ENCODE measurements at places on chromosomes 2 and 18.

DNA sequence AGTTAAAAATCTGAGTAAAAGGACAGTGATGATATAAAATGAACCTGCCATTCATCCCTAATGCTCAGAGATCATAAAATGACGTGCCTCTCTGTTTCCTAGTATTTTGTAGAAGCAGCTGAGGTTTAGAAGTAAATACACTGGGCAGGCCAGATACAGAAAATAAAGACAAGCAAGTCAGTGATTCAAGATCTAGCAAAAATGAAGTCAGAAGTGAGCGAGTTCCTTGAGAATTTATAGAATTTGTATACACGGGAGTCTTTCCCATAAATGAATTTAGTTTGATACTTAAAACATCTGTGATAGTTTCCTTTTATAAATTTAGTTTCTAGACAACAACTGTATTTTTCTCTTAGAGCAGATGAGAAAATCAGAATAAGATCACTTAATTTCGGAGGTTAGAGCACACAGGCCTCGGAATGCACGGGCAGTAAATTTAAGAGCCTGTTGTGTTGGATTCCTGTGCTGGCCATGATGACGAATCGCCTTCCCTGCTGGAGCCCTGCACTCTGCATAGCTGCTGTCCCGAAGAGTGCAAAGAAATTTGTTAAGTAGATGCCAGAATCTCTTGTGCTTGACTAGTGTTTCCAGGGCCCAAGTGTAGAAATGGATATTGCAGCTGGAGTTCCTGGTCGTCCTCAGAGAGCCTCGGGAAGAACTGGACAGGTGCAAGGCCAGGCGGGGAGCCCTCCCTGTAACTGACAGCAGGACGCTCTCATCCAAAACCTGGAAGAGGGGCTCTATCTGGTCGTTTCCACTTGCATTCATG is 83.7 kb upstream of the RBM44 start:
- peak overlapping the region; percentile 91 for H3K27ac ChIP-seq
- H3K27me3 ChIP-seq, result no peaks in the 10 kb centered on the region
- DNase-seq, result peak; percentile 51
- peaks cover 15% of the 10 kb centered on the region for H3K36me3 ChIP-seq
- H3K4me1 ChIP-seq, result peaks cover 14% of the 10 kb centered on the region

- no peak overlapping the region for H3K27ac ChIP-seq
- H3K36me3 ChIP-seq, result no peaks in the 10 kb centered on the region
- DNase-seq, result no peak
- H3K4me1 ChIP-seq, result no peaks in the 10 kb centered on the region
- no peak overlapping the region for H3K4me3 ChIP-seq
These were observed 106.5 kb upstream of the TEX51 start for GRCh38 chr2:126792186-126792585.

- no peak overlapping the region for H3K4me3 ChIP-seq
- H3K27me3 ChIP-seq, result no peaks in the 10 kb centered on the region
- no peak for DNase-seq
- no peaks in the 10 kb centered on the region for H3K36me3 ChIP-seq
These were observed 149.0 kb downstream of the MSH2 start for GRCh38 chr2:47551800-47552525.

DNA sequence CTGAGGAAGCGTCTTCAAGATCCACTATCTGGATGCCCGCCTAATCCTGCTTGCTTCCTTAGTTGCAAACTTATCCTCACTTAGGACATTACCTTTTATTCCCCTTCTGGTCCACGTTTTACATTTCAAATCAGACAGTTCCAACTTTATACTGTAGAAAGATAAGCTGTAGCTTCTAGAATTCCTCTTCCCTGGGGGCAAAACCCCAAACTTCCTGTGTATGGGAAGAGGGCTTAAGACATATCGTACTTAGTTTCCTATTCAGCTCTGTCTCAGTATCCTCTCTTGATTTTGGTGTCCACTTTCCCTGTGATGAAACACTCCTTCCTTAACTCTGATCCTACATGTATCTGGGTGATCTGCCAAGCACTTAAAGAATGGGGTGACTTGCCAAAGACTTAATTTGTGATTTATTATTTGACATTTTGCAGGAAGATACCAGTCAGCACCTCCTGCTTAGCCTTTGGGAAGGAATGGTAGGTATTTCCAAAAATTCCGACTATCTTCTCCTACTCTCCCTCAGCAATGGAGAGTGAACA is 245.2 kb downstream of the CDCA7 start:
- H3K4me3 ChIP-seq, result no peak overlapping the region
- H3K36me3 ChIP-seq, result no peaks in the 10 kb centered on the region
- H3K27ac ChIP-seq, result no peak overlapping the region
- no peaks in the 10 kb centered on the region for H3K27me3 ChIP-seq

DNA sequence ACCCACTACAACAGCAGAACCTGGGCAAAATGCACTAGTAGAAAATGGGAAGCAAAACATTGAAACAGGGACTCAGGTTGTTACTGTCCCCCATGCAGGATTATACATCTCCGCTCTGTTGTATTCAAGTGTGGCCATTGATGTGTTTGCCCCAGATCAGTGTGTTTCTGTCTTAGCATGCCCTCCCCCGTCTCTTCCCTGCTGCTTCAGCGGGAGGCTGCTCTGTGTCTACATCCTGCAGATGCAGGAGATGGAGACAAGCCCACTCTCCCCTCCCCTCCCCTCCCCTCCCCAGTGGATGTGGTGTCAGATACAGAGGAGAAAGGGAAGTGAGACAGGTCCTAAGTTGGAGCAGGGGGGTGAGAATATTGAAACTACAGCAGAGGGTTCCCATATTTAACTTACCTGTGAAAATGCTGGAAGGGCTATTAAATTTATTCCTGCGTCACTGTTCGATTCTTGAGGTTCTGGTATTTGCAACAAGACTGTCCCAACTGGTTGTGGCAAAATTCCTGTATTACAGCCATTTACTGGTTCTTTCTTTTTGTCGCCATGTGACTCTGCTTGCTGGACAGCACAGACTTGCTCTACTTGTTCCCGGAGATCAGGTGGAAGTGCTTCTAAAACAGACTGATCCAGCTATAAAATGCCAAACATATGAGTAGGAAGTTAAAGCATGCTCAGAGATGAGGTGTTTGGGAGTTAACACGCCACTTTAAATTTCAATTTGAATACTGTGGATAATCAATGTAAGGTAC is 67.0 kb downstream of the EIF5B start:
- no peak overlapping the region for H3K4me3 ChIP-seq
- H3K27ac ChIP-seq, result peak overlapping the region; percentile 60
- no peaks in the 10 kb centered on the region for H3K4me1 ChIP-seq

DNA sequence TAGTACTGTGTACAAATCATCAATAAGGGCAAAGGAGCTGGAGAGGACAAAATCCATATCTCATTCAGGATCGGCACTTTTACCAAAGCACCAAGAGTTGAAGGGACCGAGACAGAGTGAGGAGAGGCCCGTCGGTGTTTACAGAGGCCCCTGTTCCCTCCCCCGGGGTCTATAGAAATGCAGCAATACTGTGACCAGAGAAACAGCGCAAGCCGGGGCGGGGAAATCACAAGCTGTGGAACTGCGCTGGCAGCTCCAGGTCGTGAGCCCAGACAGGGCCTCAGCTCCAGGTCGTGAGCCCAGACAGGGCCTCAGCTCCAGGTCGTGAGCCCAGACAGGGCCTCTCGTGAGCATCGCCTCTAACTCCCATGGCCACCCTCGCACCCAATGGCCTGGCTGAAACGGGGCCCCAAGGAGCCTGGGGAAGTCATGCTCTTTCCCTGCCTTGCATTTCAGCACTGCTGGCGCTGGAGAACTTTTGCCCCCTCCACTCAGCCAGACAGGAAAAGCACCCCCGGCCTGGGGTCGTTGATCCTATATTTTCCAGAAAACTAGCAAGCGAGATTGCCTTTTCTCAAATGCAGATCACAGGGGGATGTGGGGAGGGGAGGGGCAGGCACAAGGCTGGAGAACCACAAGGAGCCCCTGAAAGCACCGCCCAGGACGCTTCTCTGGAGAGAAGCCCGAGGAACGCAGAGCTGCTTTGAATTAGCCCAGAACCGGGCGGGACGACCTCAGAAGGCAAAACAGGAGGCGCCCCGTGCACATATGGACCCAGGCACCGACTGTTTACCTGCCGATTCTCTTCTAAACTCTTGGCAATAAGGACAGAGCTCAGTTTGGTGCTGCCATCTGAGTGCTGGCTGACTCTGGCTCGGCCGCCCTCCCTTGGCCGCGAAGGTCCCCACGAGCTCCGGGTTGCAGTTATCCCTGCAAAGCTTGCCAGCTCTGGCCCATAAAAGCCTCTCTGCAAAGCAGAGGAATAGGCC is 223.7 kb downstream of the ACKR3 start:
- DNase-seq, result no peak
- no peaks in the 10 kb centered on the region for H3K36me3 ChIP-seq
- no peak overlapping the region for H3K4me3 ChIP-seq
- H3K27ac ChIP-seq, result no peak overlapping the region
- no peaks in the 10 kb centered on the region for H3K27me3 ChIP-seq

GRCh38 chr2:128446049-128446873 is 127.6 kb upstream of the HS6ST1 start:
- DNase-seq, result peak; percentile 41
- peaks cover 75% of the 10 kb centered on the region for H3K4me1 ChIP-seq

DNA sequence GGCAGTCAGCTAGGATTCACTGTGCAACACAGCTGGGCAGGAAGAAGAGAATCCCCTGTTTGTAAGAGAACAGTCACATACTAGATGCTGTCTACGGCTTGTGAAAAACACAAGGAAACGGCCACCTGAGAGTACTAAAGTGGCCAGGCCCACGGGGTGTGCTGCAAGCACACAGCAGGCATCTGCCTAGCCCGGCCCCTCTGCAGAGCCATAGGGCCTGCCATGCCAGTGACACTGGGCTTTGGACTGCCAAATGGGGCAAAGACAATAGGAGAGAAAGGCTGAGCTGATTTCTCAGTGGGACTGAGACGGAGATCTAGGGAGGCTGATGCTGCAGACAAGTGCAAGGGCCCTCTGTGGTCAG is 10.3 kb downstream of the TUBB6 start:
- no peak overlapping the region for H3K4me3 ChIP-seq
- no peak for DNase-seq
- H3K27ac ChIP-seq, result peak overlapping the region; percentile 70
- no peaks in the 10 kb centered on the region for H3K4me1 ChIP-seq

GRCh38 chr2:159090514-159091201 is 122.2 kb downstream of the TANC1 start:
- H3K27me3 ChIP-seq, result no peaks in the 10 kb centered on the region
- H3K4me3 ChIP-seq, result no peak overlapping the region
- peak overlapping the region; percentile 88 for H3K27ac ChIP-seq
- no peak for DNase-seq

DNA sequence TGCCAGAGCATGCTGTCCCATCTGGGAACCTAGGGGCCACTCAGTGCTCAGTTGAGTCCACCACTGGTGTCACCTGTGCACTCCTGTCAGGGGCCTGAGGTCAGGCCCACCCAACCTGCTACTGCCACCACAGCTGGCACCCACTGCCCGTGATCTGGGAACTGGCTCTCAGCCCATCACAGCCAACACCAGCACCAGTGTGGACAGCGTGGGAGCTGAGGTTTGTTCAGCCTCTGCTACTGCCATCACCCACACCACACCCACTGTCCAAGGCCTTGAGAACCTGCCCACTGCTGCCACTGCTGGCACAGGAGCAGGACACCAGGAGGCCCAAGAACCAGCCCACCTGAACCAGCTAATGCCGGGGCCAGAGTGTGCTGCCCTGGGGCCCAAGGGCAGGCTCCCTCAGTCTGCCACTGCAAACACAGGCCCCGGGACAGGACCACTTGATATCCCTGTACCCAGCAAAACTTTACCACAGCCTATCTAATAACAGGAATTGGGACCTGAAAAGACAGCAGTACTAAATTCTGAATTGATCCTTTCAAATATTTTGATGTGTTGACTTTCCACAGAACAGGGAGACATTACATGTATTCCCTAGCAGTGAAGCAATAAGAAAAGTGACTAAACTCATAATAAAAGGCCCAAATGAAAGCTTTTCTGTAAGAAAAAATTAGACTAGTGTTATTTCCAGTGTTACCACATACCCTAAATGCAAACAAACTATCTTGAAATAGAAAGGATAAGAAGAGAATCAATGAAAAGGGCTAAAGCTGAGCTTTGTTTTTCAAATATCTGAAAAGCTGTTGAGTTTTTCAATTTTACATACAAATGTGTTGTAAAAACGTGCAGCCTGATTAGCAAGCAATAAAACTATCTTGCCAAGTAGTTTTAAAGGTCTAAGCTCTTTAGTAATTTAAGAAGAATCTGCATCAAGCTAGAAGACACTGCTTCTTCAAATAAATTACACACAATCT is 640.7 kb downstream of the METTL4 start:
- H3K36me3 ChIP-seq, result no peaks in the 10 kb centered on the region
- no peaks in the 10 kb centered on the region for H3K4me1 ChIP-seq
- DNase-seq, result no peak
- H3K4me3 ChIP-seq, result no peak overlapping the region

DNA sequence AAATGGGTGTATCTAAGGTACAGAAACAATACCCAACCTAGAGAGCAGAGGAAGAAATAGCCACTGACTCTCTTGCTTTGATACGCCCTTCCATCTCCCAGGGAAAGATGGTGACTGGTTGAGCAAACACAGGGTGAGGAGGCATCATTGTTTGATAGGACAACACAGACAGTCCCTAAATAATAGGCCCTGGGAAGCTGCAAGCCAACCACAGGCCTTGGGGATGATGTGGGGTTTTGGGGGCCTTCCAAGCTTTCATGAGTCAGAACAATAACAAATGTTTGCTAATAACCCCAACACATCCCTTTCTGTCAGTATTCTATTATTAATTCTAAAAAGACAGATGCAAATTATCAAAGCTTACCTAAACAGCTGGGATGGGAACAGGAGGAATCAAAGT is 9.8 kb downstream of the LGALSL start:
- no peak overlapping the region for H3K4me3 ChIP-seq
- no peaks in the 10 kb centered on the region for H3K36me3 ChIP-seq
- H3K27ac ChIP-seq, result no peak overlapping the region
- no peaks in the 10 kb centered on the region for H3K27me3 ChIP-seq

DNA sequence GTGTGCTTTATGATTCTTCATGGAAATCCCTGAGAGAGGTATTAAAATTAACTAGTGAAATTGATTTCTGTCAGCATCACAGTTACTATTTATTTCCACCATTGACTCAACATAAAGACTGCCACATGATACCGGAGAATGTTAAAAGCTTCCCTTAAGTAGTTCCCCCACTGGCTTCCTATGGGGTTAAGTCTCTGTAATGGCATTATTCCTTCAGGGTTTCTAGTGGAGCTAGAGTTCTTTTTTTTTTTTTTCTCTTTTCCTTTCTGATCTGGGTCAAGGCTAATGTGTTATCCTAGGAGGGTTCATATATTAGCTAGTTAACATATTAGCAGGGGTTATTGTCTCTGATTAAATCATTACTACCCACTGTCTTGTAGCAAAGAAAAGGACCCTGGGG is 1919.1 kb upstream of the PIK3C3 start:
- H3K27ac ChIP-seq, result no peak overlapping the region
- no peaks in the 10 kb centered on the region for H3K36me3 ChIP-seq
- no peaks in the 10 kb centered on the region for H3K27me3 ChIP-seq

DNA sequence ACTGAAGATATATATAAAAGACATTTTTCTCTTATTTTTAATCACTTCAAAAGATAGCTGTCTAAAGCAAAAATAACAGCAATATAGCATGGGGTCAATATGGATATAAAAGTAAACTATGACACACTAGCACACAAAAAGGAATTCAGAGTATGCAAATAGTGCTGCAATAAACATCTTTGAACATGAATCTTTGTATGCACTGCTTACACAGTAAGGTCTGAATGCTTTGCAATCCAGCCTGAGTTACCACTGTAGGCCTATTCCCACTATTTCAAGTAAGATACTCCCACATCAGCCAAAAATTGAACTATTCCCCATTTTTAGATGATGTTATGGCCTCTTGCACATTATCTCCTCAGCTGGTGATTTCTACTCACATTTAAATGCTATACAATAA is 27.4 kb upstream of the ERCC3 start:
- peaks cover 20% of the 10 kb centered on the region for H3K36me3 ChIP-seq
- H3K4me3 ChIP-seq, result no peak overlapping the region
- H3K27ac ChIP-seq, result no peak overlapping the region
- H3K4me1 ChIP-seq, result no peaks in the 10 kb centered on the region
- H3K27me3 ChIP-seq, result no peaks in the 10 kb centered on the region
- DNase-seq, result no peak
